Right ventricle myocardium inferior (tissue), 1 donor: ENCODE measurements at places on chromosomes 1 and 21. TPM values are rescaled to one million over a fixed set of nuclear protein-coding genes. Genes with fewer than 3 reads are reported as not detected.

FBXO44 gene
- total RNA-seq: 19.0 TPM

DSCAM gene
- total RNA-seq: not detected

TMED5 gene
- total RNA-seq: 59.9 TPM

- DNase-seq: no peak
These were observed 4.1 kb upstream of the PTPN7 start for GRCh38 chr1:202164271-202165037.

- DNase-seq: no peak
These were observed 7.8 kb upstream of the HSD17B7 start for GRCh38 chr1:162782671-162783070.

GRCh38 chr1:194394676-194395075 is 1208.3 kb upstream of the B3GALT2 start:
- no peak for DNase-seq

GRCh38 chr1:32885676-32886003 is 651 bp upstream of the HPCA start:
- DNase-seq: no peak

GRCh38 chr1:81231729-81232038 is 569.0 kb upstream of the ADGRL2 start:
- no peak for DNase-seq

DNA sequence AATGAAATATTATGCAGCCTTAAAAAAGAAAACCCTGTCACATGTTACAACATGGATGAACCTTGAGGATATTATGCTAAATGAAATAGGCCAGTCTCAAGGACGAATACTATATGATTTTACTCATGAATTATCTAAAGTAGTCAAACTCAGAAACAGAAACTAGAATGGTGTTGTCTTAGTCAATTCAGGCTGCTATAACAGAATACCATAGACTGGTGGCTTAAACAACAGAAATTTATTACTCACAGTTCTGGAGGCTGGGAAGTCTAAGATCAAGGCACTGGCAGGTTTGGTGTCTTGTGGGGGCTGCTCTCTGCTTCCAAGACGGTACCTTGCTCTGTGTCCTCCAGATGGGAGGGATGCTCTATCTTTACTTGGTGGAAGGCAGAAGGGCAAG is 113.8 kb upstream of the DNAH14 start:
- DNase-seq: no peak

DNA sequence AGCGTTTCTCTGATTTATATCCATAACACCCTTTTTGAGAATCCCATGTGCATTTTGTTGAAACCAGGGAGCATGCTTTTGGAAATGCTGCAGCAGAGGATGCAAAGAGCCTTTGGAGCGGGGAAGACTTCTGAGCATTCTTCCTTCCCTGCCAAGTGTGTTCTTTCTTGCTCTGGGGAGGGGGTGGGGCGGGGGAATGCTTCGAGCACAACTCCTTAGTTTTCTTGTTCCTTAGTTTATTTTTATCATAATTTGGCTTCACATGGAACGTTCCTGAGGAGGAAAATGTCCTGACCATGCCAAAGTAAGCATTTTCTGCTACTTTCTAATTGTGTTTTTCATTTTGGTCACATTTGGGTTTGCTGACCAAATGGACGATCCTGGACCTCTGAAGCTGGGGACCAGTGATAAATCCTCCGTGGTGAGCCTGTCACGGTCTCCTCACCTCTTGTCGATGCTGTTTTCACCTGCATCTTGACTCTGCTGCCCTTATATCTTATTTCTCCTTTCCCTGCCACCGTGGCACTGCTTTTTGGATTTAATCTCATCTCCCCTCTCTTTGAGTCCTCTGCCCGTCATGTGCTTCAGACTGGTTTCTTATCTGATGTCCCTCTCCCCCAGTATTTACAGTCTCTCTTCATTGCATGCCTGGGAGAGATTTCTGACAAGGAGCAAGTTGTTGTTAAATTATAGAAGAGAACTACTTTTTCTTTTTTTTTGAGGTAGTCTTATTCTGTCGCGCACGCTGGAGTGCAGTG is 2.4 kb downstream of the CTPS1 start:
- DNase-seq: no peak

DNA sequence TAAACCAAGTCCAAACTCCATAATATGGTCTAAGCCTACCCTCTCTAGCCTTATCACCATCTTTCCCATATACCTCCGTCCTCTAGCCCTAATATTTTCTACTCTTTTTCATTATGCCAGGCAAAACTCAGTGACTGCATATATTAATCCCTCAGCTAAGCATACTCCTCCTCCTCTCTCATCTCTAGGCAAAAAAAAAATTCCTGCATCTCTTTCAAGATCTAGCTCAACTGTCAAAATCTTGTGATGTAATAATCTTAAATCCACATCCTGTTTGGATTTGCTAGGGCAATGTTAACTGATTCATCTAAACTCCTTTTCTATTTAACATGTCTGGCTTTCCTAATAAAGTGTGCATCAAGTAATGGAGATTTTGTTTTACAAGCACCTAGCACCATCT is 20.4 kb downstream of the PRPF38A start:
- no peak for DNase-seq

GRCh38 chr1:185158800-185159199 is 1.8 kb downstream of the SWT1 start:
- DNase-seq: no peak

DNA sequence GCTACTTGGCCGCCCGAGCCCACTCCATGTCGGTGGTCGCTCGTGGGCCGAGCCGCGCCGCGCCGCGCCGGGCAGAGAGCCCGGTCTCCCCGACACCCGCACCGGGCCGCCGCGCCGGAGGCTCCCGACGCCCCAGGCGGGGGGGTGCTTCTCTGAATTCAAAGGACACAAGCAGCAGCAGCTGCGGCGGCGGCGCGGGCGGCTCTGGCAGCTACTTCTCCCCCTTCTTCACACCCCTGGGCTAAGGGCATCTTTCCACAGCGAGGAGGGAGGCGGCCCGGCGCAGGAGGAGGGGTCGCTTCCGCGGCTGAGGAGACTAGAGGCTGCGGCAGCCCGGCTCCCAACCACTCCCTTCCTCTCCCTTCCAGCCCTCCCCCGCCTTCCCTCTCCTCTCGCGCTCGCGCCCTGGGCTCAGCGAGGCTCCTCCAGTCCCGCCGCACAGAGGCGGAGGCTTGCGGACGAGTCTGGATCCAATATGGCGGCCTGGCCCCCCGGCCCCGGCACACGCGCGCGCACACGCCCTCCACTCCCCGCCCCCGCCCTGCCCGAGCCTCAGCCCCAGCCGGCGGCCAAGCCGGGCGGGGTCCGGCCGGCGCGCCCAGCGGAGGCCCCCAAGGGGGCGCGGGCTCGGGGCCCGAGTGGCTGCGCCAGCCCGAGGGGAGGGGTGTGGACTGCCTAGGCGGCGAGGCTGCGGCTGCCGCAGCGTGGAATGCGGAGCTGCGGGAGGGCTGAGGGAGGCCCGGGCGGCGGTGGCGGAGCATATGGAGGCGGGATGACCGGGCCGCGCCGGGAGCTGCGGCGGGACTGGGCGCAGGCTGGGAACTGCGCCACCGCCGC is at the start of gene CDC42BPA:
Gene CDC42BPA (minus strand): TSS at position 477 of the 837 bp plus-strand sequence. CDS start 1,310 bp downstream, outside the sequence.
- peak; percentile 94 for DNase-seq

GRCh38 chr1:151825204-151825603 is 6.4 kb downstream of the RORC start:
- no peak for DNase-seq

DNA sequence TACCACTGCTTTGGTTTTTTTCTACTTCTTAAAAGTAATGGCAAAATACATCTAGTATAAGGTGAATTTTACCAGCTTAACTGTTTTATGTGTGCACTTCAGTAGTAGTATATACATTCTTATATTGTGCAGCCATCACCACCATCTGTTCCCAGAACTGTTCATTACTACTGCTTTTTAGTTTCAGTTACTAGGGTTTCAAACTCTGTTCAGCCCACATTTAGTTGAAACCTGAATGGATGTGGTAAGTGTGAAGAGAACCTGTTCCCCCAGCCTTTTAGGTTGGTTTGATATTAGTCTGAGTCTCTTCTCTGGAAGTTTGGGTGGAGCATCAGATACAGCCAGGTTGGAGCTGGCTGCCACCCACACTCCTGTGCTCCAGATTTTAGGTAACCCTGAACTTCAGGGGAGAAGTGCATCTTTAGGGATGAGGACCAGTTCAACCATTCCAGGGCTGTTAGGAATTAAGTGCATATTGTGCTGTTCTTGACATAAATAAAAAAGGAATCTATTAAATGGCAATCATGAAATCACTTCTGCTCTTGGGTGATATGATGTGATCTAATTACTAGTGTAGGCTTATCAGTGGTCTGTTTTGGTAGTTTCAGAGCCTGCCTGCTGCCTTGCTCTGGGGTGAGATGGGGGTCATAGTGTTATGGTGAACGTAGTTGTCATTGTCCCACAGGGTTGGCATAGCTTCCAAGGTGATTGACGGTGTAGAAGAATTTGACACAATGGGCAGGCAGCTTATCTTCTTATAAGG is 32.1 kb downstream of the URB2 start:
- no peak for DNase-seq

DNA sequence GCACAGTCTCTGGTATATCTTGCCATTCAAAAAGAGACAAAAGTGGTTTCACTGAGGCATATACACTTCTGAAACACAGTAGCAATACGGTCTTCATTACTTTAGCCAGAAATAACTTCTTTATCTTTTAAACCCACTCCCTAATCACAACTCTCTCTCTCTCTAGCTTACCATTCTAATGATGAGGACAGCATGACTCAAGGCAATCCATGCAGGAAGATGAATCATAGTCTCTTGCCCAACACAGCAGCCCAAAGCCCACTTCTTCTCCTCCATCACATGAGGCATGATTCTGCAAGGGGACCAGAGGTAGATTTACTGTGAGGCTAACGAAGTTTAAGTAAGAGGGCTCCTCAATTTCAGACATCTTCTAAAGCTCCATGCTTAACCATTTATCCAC is 285.0 kb upstream of the NR5A2 start:
- DNase-seq: no peak

DNA sequence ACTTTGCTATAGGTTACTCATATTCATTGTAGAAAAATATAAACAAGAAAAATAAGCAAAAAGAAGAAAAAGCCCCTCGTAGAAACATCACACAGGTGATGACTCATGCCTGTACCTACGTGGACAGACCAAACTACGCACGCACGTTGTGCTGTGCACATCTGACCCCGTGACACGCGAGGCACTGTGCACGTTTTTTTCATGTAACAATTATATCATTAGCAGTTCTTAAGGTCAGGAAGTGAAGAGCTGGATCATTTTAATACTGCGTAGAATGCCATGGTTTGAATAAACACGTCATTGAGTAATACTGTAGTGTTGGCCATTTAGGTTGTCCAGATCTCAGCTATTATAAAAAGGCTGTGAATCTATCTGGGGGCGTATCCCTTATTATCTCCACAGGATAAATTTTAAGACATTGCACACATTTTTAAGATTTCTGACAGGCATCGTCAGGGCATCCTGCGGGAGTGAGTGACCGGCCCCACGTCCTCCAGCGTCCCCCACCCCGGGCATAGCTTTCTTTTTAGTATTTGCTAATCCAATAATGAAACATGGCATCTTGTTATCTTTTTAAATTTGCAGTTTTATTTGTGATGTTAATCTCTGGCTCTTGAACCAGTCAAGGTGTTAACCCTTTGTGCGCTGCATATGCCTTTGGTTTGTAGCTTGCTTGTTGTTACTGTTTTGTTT is 23.4 kb upstream of the ADARB1 start:
- DNase-seq: no peak

- no peak for DNase-seq
These were observed 147.7 kb upstream of the IVNS1ABP start for GRCh38 chr1:185464777-185465176.

- DNase-seq: no peak
These were observed 59.3 kb downstream of the NCAM2 start for GRCh38 chr21:21057349-21058062.

DNA sequence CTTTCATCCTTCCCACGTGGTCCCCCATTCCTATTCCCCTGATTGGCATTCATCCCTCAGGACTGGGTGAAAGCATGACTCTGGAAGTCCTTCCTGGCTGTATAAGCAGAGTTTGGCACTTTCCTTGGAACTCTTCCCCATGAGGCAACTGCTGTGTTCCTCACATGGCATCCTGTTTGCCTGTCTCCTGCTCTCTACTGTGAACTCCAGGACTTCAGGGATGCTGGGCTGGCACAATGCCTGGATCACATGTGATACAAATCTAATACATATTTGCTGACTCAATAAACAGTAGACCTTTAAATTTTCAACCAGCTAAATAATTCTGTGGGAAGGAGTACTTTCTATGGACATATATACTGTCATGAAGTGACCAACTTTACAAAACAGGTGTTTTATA is 46.8 kb upstream of the EDEM3 start:
- no peak for DNase-seq

GRCh38 chr1:20248971-20249612 is 41.6 kb upstream of the VWA5B1 start:
- DNase-seq: no peak

DNA sequence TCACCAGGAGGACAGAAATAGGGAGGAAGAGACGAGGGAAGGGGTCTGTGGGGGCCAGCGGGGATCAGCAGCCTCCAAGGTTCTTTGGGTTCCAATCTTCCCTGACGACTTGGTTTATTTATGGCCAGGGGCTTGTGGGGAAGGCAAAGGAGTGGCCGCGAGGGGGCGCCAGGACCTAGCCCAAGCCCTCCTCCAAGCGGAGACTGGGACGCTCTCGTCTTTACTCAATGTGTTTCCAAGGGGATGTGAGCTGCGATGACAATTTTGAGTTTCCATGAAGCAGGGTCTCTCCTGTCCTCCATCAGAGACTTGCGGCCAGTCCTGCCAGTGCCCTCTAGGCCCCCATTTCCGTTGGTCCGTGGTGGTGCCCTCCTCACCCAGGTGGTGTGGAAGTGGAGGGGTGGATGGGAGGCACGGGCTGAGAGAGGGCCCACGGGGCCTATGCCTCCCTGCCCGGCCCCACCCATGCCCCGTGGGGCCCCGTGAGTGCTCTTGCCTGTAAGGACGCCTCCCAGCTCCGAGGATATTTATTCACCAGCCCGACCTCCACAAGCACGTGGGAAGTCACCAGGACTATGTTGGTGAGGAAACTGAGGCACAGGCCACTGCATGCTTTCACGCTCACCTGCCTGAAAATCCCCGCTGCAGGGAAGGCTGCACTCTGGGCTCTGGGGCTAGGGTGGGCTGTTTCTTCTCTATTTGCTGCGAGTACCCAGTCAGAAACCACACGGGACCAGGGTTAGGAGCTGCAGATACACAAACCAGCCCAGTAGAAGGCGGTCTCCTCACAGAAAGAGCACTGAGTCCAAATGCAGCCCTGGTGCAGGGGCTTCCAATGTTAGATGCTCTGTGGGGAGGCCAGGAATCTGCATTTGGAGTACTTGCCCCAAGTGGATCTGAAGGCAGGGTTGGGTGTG is 26.5 kb downstream of the DMRTB1 start:
- peak; percentile 85 for DNase-seq

- DNase-seq: no peak
These were observed 367.7 kb downstream of the PRDM2 start for GRCh38 chr1:14067711-14068110.

GRCh38 chr21:42063571-42064521 is 7.3 kb upstream of the UMODL1 start:
- peak; percentile 57 for DNase-seq

DNA sequence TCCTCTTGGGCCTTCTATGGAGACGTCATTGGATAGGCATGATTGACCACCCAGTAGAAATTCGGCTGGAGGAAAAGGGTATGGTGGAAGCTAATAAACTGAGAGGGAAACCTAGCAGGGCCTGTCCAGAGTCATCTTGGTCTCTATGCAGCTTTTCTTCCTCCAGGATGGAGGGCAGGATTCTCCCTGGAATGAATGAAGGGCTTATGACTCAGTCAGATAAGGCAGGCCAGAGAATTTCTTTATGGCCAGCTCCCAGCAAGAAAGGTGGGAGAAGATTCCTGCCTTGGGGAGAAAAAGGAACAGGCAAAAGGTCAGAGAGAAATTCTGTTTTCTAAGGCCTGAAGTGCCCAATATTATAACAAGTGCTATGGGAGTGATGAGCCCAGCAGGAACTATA is 17.1 kb downstream of the FBLIM1 start:
- DNase-seq: no peak
